ENCODE measurements at places on chromosomes 5 and 9.

DNA sequence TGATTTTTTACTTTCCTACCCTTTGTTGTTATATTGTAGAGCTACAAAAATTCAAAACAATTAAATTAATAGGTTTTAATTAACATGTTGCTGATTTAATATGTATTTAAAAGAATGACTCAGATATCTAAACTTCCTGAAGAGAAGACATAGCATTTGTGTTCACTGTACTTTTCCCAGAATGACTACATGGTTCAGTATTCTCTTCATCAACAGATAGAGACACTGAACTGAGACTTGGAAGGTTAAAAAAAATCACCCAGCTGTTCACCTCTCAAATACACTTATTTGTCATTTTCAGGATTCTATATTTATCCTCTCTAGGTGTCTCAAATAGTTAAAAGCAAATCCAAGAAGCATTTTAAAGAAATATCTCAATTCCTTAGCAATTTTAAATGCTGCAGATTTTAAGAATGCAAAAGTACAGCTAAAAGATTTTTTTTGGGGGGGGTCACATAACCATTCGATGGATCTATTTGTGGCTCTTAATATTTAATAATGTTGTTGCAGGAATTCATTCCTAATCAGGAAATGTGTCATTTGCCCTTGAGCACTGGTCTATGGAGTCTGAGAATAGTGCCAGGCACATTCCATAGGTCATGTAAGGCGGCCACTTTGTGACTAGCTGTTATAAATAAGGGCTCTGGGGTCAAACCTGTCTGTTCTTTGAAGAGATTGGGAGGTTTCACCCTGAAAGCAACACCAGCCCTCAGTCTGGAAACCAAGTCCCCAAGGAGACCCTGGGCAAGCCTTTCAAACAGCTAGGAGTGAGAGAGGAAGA, 463.1 kb downstream of the NR2F1-AS1 start:
- DNase-seq, result no peak

DNA sequence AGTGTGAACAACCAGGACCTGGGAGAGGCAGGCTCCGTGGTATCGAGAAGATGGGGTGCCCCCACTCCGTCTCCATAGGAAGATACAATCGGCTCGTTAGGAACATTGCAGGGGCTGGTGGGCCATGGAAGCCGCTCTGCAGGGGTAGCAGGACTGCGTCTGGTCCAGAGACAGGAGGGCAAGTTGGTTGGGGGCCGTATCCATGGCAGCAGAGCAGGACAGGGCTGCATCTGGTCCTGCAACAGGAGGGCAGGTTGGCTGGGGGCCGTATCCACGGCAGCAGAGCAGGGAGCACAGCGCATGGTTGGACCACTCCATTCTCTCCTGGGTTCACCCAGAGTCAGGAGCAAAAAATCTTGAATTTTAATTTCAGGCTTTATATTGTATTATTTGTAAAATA, 98.2 kb downstream of the ANKRD33B start:
- DNase-seq, result no peak

DNA sequence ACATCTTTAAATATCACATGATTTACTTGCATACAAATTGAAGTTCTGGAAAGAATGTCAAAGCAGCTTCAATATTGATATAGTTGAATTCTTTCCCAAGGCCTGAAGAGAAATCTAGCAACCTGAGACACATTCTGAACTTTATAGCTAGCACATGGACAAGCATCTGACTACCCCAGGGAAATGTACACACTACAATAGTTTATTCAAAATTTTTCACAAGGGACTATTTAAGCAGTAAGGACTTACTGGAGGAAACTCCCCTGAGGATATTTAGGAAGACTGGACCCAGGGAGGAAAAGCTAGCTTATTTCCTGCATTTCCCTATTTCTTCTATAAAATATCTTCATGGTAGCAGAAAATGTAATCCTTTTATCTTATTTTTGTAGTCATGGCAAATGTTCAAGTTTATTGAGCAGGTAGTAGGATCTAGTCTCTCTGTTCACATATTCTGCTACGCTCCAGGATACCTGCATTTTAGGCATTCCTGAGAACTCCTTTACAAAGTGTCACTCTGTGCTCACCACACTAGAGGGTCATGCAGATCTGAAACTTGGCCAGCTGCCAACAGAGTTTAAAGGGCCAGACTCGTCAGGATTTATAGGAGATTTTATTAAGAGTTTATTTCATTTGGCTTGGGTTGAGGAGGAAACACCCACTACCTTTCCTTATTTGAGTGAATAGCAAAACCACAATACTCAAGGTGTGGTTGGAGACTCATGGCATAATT, 348.4 kb upstream of the FTMT start:
- no peak for DNase-seq

DNA sequence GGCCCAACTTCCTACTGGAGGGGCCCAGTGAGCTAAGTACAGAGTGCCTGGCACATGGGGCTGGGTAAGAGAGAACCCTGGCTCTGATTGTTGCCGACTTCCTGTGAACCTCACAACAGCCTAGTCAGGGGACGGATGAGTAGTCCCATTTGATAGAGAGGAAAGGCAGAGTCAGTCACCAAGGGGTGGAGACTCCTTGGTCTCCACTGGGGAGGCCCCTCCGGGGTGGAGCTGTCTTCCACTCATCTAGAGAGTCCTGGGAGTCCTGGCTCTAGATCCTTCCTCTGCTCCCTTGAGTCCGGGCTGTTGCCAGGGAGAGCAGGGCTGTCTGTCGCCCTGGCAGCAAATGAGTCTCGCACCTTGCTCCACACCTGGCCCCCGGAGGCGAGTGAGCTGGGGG, 8.0 kb downstream of the GRK6 start:
- DNase-seq, result no peak

- no peak for DNase-seq
These were observed 26.2 kb downstream of the TERT start for GRCh38 chr5:1268666-1269065.
